ENCODE measurements at places on chromosomes 2 and 18. TPM values are rescaled to one million over a fixed set of nuclear protein-coding genes. Genes with fewer than 3 reads are reported as not detected.

GDF7 gene
- polyA plus RNA-seq, result 0.17 TPM

GRCh38 chr2:99911736-99912135, 230.7 kb downstream of the AFF3 start:
- DNase-seq, result no peak
- no peak overlapping the region for H3K4me3 ChIP-seq
- H3K36me3 ChIP-seq, result no peaks in the 10 kb centered on the region
- H3K4me1 ChIP-seq, result no peaks in the 10 kb centered on the region

DNA sequence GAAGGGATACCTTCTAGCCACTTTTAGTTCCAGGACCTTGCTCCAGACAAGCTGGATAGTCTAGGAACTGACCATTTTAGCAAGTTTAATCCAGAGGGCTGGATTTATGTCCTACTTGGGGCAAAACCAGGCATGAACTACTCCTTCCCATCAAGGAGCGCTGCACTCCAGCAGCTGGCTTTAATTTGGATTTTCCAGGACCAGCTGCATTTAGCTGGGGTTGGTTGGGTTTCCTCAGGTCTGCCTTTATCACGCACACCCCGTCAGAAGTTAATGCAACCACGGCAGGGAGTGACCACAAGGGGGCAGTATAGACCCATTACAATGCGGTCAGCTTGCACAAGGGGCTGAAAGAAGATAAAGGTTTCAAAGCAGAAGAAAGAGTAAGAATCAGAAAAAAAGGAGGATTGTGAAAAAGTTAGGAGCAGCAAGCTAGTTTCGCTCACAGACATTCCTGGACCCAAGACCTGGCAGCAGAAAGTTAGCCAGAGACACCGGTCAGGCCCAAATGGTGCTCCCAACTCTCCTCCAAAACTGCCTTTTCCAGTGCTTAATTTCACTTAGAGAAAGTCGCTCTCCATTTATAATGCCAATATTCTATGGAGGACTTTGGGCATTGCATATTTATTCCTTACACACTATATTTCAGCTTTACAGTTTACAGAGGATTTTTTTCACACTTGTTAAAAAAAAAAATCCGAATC, 40.1 kb downstream of the SLC4A1AP start:
- H3K27ac ChIP-seq, result no peak overlapping the region
- DNase-seq, result peak; percentile 70
- H3K36me3 ChIP-seq, result no peaks in the 10 kb centered on the region
- peaks cover 45% of the 10 kb centered on the region for H3K4me1 ChIP-seq
- no peak overlapping the region for H3K4me3 ChIP-seq

DNA sequence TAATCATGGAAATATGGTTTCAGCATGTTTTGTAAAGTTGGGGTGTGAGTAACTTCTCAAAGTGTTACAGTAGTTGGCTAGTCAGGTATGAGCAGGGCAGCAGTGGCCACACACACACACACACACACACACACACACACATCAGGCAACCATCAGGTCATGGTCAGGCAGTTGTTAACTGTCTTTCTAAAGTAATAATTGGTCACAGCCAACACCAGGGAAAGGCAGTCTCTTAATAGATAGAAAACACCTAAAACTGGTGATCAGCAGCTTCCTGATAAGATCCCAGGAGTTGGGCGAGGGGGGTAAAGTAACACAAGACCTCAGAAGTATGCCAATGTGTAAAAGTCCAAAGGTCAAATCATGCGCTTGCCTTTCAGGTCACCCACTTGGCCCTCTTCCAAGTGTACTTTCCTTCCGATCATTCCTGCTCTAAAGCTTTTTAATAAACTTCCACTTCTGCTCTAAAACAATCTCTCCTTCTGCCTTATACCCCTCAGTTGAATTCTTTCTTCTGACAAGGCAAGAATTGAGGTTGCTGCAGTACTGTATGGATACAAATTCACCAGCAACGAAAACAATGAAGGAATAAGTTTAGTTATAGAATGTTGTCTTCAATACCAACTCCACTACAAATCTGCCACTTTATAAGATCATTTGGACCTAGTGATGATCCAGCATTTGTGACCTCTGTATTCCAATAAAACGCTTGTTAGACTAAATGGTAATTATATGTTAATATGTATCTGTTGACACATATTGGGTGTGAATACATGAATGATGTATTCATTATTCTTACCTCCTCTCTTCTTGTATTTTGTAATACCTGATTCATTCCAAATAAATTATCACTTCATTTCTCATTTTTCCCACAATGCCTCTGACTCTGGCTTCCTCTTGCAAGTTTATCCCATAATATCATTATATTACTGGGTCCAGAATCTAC, 254.3 kb downstream of the METTL4 start:
- DNase-seq, result no peak
- H3K4me1 ChIP-seq, result no peaks in the 10 kb centered on the region
- H3K4me3 ChIP-seq, result no peak overlapping the region
- H3K27ac ChIP-seq, result no peak overlapping the region
- H3K27me3 ChIP-seq, result no peaks in the 10 kb centered on the region

DNA sequence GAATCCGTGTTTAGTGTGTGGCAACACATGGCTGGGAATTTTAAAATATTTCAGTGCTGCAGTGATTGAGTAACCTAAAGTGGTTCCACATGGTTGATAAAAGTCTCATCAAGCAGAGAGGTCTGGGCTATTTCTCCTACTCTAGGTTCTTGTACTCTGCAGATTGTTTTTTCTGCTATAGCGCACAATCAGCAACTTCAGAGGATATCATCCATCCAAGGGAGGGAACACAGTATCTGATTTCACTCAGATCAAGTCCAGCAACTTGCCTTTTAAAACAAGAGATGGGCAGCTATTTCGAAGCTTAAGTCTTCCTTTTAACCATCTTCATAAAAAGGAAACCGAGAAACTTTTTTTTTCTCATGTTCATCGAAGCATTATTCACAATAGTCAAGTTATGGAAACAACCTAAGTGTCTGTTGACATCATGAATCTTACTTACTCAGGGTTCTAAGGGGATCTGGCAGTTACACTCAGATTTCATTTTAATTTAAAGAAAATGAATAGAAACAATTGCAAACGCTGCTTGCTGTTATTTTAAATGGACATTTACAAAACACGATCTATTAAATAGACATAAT, 172.7 kb upstream of the TRIB2 start:
- no peaks in the 10 kb centered on the region for H3K36me3 ChIP-seq
- H3K4me3 ChIP-seq, result no peak overlapping the region
- no peaks in the 10 kb centered on the region for H3K27me3 ChIP-seq

DNA sequence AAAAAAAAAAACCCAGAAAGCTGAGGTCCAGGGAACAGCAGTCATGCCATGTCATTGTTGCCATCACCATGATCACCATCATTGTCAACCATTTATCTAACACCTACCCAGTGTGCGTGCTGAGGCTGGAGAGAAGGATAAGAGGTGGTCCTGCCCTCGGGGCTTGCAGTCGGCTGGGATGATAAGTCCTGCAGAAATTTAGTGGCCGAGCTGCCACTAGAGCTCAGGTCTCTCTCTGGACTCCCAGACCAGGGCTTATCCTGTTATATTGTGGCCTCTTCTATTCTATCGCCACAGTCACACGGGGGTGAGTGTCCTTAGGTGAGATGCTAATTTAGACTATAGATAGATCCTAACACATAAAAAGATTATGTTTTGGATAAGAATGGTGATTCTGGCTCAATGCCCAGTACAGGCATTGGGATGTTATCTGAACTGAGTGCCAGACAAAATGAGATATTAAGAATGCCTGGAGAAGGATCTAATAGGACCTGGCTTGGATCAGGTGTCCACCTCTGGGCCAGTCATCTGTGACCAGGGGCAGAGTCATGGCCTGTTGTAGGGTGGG, 43.2 kb upstream of the YWHAQ start:
- DNase-seq, result no peak
- no peak overlapping the region for H3K4me3 ChIP-seq
- H3K36me3 ChIP-seq, result no peaks in the 10 kb centered on the region

GRCh38 chr2:229101314-229101713, 169.8 kb downstream of the PID1 start:
- DNase-seq, result no peak
- H3K4me3 ChIP-seq, result no peak overlapping the region
- H3K27me3 ChIP-seq, result no peaks in the 10 kb centered on the region

TTR gene
- 0.46 TPM for polyA plus RNA-seq

- peaks cover 31% of the 10 kb centered on the region for H3K4me1 ChIP-seq
- DNase-seq, result no peak
- H3K27ac ChIP-seq, result no peak overlapping the region
- H3K4me3 ChIP-seq, result no peak overlapping the region
Measured at GRCh38 chr18:8703092-8703709, 2.2 kb upstream of the MTCL1 start.

DNA sequence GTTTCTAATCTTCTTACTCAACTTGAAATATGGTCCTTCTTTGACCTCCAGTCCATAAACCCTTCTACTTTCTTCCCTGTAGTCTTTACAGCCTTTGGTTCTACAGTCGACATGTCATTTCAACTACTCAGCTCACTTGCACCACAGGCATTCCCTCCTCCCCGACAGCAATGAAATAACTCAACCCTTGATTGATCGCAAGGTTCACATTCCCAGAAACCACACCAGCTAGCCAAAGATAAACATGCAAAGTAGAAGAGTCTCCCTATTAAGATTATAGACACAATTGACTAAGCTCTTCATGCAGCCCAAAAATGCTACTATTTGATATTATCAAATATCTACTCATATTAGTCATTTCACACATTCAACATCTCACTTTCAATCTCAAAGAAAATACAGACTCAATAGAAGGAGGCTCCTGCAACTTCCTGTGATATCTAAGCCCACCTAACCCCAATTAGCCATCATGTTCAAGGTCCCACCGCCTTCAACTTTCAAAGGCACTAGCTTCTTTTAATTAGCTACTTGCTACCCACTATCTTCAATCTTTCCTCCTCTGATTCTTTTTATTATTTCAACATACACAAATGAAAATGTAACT, 50.8 kb downstream of the RTTN start:
- H3K36me3 ChIP-seq, result peaks cover 22% of the 10 kb centered on the region
- no peaks in the 10 kb centered on the region for H3K27me3 ChIP-seq
- no peak for DNase-seq

PARD3B gene
- polyA plus RNA-seq, result 2.4 TPM

NCKAP5 gene
- polyA plus RNA-seq, result 0.57 TPM

DNA sequence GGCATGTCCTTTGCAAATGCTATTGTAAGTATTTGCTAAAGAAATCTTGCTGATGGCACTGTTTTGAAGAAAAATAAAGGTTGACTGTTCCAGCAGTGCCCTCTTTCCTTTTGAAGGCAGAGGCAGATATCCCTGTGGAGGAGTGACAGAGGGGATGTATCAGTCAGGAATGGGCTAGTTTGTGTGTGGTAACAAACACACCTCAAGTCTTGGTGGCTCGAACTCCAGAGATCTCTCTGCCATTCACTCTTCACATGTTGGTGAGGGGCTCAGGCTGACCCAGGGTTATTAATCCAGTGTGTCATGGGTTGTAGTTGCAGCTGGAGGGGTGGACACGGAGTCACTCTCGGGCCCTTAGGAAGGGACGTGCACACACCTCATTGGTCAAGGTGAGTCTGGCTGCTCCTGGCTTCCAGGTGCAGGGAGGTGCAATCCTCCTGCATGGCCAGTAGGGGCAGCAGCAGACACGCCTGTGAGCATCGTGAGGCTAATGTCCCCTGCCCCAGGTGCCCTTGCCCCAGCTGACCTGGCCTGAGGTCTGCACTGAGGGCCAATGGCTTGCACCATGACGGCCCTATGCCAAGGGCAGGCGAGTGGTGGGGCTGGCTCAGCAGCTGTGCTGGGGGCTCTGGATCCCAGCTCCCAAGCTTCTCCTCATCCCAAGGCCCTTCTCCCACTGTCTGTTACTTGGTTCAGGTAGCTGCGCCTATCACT, 146.5 kb downstream of the ASB1 start:
- H3K27ac ChIP-seq, result no peak overlapping the region
- H3K36me3 ChIP-seq, result no peaks in the 10 kb centered on the region
- H3K4me3 ChIP-seq, result no peak overlapping the region
- H3K4me1 ChIP-seq, result no peaks in the 10 kb centered on the region
- DNase-seq, result no peak

- H3K4me1 ChIP-seq, result no peaks in the 10 kb centered on the region
- H3K27ac ChIP-seq, result no peak overlapping the region
- no peaks in the 10 kb centered on the region for H3K36me3 ChIP-seq
- H3K4me3 ChIP-seq, result no peak overlapping the region
Measured at GRCh38 chr2:227366769-227367426, 12.2 kb downstream of the TM4SF20 start.

- no peaks in the 10 kb centered on the region for H3K27me3 ChIP-seq
- H3K4me1 ChIP-seq, result no peaks in the 10 kb centered on the region
- no peaks in the 10 kb centered on the region for H3K36me3 ChIP-seq
- no peak for DNase-seq
Measured at GRCh38 chr2:152047824-152048471, 50.9 kb downstream of the CACNB4 start.

BOK gene
- polyA plus RNA-seq, result 1.6 TPM

DNA sequence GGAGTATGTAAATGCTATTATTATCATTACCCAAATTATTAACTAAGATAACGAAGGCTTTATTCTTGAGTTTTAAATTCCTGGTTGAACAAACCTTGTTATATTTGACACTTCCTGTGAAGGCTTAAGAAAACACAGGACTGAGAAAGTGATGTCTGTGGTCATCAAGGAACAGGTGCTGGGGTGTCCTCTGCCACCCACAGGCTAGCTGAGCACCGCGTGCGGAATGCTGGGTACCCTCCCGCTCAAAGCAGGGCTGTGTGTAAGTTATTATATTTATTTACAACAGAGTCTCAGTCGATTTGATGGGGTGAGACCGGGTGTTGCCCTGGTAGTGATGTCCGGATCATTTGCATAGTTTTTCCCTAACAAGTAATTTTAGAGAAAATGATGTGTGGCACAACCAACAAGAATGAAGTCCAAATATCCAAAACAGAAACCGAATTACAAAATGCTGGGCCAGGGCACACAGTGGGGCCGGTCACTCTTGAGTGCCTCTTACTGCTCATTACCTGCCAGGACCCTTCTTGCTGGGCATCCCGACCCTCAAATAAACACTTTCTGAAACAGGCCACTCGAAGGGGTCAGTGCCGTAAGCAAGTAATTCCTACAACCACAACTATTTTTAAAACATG, 49.2 kb downstream of the TMEM18 start:
- no peaks in the 10 kb centered on the region for H3K36me3 ChIP-seq
- no peak overlapping the region for H3K4me3 ChIP-seq
- no peaks in the 10 kb centered on the region for H3K4me1 ChIP-seq
- no peak overlapping the region for H3K27ac ChIP-seq

DNA sequence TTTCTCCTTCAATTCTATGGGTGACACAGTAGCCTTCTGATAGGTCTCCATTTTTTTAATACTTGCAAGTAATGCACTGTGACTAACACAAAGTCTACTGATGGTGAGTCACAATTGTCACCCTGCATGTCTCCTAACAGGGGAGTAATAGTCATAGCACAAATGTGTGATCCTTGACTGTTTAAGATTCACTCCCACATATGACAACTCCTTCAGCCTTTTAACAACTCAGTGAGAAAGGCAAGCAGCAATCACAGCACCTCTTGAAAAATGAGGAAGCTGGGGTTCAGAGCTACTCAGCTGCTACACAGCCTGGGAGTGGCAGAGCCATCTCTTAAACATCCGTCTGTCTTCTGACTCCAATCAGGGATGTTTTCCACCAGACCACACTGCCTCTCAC, 63.8 kb downstream of the EHD3 start:
- H3K27ac ChIP-seq, result no peak overlapping the region
- DNase-seq, result no peak
- H3K27me3 ChIP-seq, result no peaks in the 10 kb centered on the region
- no peaks in the 10 kb centered on the region for H3K36me3 ChIP-seq

C2orf15 gene
- polyA plus RNA-seq, result not detected

GRCh38 chr18:32049393-32050171, 31.0 kb downstream of the RNF125 start:
- no peak overlapping the region for H3K27ac ChIP-seq
- no peaks in the 10 kb centered on the region for H3K27me3 ChIP-seq
- peak; percentile 42 for DNase-seq
- peaks cover 22% of the 10 kb centered on the region for H3K4me1 ChIP-seq
- H3K36me3 ChIP-seq, result no peaks in the 10 kb centered on the region

C2orf69 gene
- 5.6 TPM for polyA plus RNA-seq

All from heart right ventricle (tissue), 16 donors.